Mucosa of gallbladder (tissue), 1 donor: ENCODE measurements at places on chromosomes 5 and 9. TPM values are rescaled to one million over a fixed set of nuclear protein-coding genes. Genes with fewer than 3 reads are reported as not detected.

Gene EPB41L4B
- 31.1 TPM for total RNA-seq

Gene FYB1
- total RNA-seq, result 24.7 TPM

Gene HSPB3
- 0.46 TPM for total RNA-seq

Gene LEAP2
- total RNA-seq, result 42.4 TPM

Gene IL13
- not detected for total RNA-seq

Gene DNAJB5
- 19.7 TPM for total RNA-seq

GRCh38 chr9:136603901-136604814, 58.3 kb upstream of the NOTCH1 start:
- no peak for DNase-seq

DNA sequence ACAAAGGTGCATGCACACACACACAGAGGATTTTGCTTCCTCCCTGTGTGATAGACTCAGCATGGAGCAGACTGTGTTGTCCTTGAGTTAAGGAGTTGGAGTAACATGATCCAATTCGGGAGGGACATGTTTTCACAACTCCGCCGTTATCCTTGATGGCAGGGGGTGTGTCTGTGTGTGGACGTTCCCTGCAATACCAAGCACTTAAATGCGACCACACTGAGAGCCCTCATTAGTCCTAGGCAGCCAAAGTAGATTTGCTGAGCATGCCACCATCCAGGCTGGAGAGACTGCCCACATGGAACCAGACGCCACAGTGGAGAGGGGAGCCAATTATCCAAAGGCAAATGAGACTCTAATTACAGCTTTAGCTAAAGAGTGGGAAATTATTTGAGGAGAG, 140.1 kb downstream of the DOCK2 start:
- DNase-seq, result no peak

DNA sequence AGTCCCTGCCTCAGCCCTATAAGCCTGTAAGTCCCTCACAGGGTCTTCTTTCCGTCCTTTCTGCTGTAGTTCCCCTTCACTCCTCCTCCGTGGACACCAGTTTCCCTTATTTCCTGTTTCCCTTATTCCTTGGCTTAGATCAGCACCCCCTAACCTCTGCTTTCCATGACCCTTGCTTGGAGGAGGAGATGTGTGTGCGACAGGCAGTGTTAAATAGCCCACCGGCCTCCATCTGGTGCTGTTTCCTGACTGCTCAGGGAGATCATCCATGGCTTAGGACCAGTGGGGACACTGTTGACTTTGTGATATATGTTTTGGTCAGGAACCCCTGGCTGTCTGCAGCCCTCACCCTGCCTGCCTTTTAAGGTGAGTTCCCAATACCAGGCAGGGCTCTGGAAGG, 34.1 kb upstream of the PSD2 start:
- no peak for DNase-seq

GRCh38 chr9:129838707-129839259, 3.5 kb downstream of the USP20 start:
- DNase-seq, result no peak

DNA sequence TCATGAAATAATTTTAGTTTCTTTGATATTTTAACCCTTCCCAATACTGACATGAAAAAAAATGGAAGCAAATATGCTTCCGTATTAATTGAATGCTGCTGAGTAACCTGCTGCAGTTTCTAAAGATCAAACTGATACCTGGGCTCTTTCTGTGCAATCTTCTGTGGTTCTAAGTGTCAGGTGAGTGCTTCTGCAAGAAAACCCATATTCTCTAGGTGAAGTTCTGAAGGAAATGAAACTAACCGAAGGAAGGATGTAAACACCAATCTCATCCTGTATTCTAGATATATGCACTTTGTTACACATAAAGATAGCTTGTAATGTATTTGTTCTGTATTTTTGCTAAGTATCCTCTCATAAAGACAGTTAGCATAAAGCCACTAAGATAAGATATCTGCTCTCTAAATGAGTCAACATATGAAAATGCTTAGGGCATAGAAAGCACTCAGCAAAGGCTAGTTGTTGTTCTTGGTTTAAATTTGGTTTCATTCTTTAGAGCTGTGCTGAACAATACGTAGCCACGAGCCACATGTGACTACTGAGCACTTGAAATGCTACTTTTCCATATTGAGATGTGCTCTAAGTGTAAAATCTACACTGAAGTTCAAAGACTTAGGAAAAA, 52.0 kb downstream of the ITGA2 start:
- no peak for DNase-seq

DNA sequence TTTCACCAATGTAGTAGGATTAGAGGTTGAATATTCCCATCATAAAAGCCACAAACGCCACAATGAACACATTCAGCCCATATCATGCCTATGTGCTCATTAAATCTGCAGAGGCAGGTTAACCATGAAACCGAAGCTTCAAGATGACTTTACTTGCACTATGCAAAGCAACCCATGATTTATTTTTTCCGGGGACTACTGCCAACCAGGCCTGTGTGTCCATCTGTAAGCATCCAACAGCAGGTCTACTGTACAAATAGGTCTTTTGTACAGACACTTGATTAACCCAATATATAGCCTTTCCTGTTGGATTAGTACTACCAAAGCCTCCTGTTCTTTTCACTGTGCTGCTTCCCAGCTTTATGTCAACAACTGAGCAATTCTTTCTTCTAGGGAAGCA, 104.9 kb upstream of the CDH10 start:
- DNase-seq, result no peak

DNA sequence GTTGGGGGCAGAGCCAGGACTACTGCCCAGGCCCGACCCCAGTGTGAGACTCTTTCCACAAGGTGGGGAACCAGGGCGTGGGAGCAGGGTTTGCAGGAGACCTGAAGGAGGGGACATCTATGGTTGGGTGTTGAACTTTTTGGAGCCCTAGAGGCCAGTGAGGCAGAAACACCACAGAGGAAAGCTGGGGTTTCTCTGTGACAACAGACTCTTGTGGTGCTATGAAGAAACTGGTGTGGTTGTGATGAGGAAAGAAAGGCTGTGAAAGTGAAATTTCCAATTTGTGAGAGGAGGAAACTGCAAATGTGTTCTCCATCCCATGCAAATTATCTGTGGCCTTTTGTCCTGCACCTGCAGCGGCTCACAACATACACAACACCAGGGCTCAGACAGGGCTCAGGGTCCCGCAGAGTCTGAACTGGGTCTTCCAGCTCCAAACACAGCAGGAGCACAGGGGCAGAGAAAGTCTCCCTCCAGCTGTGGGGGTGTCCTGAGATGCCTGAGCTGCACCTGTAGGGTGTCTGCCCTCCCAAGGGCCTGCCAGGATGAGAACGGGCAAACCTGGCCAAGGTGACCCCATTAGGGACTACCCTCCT, 51.4 kb upstream of the GRHPR start:
- DNase-seq, result no peak

DNA sequence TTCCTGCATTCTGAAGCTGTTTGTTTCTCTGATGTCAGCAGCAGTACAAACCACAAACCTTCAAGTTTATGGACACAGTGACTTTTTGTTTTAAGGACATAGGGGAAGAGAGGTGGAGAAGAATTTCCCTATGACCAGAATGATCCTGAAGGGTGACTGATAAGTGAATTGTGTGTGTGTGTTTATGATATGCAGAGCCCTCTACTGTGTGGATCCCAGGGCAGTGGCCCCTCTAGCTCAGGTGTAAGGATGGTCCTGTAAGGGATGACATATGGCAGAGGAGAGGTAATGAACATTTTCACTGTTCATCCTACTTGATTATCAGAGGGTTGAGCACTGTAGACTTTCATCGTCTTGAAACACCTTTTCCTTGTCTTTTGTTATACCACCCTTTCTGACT, 30.6 kb upstream of the TMED7 start:
- no peak for DNase-seq

DNA sequence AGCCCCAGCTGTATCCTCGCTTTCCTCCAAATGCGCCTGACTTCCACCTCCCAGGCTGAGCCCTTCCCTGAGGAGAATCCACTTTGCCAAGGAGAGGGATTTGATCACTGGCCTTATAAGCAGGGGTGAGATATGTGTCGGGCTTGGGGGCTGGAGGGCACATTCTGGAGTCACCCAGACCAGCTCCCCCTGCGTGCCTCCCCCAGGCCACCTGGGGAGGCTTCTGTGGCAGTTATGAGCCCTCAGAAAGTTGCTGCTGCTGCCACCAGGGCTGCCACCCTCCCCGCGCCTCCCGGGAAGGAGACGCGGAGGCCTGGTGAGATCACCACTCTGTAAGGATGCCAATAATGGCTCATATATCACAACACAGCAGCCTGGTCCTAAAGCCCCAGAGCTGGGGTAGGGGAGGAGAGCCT, 211.5 kb downstream of the PAPPA start:
- peak; percentile 45 for DNase-seq

DNA sequence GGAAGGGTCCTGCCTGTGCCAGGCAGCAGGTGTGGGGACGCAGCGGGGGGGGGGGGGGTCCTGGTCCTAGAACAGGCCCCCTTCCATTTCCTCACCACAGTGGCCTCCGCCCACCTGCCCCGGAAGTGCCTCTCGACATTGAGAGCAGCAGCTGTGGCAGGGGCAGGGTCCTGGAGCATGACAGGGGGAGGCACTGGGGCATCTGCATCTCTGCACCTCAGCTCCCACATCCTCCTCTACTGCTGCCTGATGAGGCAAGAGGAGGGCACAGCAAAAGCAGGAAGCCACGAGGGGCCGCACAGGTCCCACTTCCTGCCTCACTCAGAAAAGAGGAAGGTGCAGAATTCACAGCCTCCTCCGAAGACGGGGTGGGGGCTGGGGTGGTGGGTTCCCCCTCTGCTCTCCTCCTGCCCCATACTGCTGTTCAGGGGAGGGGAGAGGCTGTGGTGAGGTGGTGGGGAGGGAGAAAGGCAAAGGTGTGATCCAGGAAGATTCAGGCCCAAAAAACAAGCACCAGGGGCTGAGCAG, 14.8 kb downstream of the AKNA start:
- DNase-seq, result peak; percentile 71

DNA sequence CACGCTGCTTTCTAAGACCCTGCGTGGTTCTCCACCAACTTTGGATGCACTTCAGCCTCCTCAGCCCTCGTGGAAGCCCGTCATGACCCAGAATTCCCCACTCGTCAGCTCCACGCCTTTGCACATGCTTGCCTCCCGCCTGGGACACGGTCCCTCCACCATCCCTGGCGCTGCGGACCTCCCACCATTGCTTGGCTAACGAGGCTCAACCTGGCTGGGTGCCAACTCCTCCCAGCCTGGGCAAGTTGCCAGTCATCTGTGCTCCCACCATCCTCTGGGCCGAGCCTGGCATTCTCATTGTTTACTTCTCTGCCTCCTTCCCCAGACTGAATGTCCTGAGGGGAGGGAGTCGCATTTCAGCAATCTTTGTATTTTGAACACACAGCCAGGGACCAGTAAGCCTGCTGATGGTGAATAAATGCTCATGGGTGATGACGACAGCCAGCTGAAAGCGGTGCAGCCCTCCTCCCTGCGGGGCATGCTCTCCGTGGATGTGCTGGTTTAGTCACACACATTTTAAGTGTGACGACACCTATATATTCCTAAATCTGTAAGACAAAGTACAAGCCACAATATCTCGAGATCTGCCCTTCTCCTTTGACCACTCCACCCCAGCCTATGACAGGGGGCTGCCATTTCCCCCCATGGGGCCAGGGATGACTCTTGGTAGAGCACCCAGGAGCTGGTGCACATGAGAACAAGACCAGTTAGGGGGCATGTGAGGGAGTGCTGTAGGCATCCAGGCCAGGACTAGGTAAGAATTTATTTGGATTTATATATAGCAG, 37.6 kb downstream of the ANKRD33B start:
- peak; percentile 75 for DNase-seq
